ENCODE measurements at places on chromosomes 5 and 9.

DNA sequence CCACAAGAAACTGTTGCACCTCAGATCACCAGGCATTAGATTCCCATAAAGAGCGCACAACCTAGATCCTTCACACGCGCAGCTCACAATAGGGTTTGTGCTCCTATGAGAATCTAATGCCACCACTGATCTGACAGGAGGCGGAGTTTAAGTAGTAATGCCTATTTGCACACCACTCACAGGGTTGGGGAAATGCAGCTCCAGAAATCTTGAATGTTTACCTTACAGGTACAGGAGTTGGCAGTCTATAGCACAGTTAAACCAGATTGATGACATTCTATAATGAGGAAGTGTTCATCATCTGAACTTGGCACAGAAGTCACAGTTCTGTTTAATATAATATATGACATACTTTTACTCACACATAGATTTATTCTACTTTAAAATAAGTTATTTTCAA, 732.2 kb upstream of the ZNF608 start:
- no peak for DNase-seq

GRCh38 chr5:93209476-93209875, 371.5 kb downstream of the NR2F1-AS1 start:
- peak; percentile 97 for DNase-seq

DNA sequence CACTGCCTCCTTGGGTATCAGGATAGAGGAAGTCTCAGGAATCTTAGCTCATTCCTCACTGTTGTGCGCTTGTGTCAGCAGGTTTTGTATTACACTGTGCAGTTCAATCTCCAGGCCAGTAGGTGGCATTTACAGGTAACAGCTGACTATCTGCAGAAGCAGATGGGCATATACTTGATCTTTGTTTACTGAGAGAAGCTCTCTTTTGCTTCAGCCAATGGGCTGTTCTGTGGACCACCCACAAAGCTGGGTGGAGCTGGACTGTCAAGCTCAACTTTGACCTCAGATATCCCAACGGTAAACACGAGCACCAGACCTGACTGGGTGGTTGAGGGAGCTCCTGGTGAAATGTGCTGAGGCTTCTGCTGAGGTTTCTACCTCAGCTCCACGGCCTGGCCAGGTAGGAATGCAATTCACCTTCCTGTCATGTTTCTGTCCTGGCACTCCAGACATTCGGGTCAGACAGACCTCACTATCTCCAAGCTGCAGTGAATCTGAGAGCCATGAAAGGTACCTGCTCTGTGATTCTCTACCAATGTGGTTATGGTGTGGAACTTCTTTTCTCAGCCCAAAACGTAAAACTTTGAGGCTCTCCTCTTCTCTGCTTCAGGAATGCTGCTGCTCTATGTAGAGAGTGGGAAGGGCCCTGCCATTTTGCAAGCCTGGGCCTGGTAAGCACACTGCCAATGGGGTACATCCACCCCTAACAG, 167.9 kb upstream of the ACTBL2 start:
- DNase-seq, result no peak

DNA sequence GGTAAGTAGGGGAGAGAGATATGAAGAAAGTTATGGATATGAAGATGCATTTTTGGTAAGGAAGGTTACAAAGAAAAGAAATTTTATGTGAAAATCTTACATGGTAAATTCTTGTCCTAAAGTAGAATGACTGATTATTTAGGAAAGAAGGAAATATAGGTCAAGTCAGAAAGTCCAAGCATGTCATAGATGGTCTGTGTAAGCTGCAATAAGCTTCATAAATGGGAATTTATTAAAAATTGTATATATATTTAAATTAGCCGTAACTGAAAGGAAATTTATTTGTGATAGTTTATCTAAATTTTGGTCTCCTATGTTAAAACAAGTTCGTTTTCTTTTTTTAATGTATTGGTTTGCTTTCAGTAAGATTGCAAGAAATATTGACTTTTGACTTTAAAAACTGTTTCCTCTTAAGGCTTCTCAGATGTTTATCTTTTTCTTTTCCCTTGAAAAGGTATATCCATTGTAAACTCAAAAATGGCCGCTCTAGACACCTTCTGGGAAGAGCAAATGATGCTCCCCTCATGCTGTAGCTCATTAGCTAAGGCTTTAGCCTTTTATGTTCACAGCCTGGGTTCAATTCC, 46.8 kb upstream of the HAPLN1 start:
- no peak for DNase-seq

GRCh38 chr5:68049053-68049713, 166.4 kb upstream of the PIK3R1 start:
- DNase-seq, result no peak

GRCh38 chr9:110175275-110175968, 32.5 kb downstream of the C9orf152 start:
- no peak for DNase-seq

DNA sequence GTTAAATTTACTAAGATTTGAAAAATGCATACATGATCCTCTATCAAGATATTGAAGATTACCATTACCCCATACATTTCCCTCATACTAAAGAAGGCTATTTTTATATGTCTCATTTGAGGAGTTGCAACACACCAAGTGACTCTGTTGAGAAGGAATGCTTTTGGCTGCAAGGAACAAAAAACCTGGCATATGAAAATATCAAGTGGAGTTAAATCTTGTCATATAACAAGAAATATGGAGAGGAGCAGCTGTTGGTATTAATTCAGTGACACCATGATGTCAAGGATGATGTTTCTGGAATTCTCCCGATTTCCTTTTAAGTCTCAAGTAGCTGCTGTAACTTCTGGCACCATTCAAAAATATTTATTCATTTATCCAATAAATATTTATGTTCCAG, 193.8 kb downstream of the CSNK1G3 start:
- DNase-seq, result no peak

DNA sequence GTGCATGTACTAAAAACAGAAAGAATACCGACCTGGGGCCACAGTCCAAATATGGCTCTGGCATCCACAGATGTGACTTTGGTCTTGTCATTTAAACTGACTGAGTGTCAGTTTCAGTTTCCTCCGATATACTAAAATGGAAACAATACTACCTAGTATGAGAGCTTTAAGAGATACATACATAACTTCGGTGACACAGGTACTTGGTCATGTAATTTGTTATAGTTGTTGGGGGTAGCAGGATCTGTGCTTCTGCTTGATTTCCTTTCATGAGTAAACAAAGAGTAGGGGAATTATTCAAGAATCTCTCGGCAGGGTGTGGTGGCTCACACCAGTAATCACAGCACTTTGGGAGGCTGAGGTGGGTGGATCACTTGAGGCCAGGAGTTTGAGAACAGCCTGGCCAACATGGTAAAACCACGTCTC, 32.1 kb downstream of the MTMR12 start:
- DNase-seq, result no peak

GRCh38 chr9:98359569-98359968, 104.1 kb upstream of the TBC1D2 start:
- DNase-seq, result no peak

DNA sequence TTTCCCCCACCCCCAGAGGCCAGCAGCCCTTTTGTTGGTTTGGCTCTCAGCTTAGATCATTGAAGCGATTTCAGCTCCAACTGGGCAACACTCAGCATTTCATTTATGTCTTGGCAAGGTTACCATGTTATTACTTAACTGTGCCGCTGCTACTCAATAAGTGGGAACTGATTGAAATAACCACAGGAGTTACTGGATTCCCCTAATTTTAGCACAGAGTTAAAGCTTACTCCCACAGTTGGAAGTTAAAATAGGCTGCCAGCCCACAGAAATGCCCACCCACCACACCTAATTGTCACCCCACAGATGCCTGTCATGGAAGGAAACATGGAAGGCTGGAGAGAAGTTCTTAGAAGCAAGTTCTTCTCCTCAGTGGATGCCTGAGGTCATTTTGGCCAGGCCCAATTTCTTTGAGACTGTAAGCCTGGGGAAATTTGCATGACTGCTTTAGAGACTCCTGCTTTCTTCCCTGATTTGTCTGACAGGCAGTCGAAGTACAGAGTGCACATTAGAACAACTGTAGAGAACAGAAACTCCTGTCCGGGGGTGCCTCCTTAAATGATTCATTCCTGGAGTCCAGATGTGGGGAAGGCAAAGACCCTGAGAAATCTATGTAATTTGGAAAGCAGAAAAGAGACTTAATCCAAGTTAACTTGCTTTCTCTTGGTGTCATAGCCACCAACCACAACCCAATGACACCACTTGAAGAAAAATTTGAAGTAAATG, 370.0 kb downstream of the ZSWIM6 start:
- peak; percentile 40 for DNase-seq

GRCh38 chr5:1508659-1509290, 15.0 kb downstream of the LPCAT1 start:
- no peak for DNase-seq

GRCh38 chr9:136086213-136086881, 8.7 kb downstream of the NACC2 start:
- no peak for DNase-seq

DNA sequence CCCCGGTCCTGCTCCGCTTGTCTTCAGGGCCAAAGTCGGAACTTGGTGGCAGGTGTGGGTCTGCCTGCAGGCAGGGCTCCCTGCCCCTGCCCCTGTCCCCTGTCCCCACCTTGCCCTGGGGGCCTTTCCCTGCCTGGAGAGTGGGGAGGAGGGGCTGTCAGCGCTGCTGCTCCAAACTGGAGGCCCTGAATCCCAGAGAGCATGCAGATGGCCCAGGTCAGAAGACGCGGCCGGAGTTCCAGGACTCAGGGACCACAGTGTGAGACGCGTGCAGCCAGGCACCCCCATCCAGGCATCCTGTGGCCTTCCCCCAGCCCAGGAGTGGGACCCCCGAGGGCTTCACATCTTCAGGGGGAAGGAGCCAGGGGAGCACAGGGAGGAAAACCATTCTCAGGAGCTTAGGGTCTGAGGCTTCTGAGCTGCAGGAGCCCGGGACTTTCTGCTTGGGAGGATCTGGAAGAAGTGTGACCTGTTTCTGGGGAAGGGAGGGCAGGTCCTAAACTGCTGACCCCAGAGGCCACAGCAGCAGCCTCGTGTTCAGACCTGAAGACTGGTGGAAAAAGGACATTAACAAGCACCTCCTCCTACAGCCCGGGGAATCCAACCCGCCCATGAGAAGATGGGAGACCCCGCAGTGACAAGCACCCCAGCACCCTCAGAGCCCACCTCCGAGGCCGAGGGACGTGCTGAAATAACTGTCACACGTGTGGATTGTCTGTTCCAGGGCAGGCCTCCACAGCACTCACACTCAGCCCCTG, 38.0 kb downstream of the RASGEF1C start:
- no peak for DNase-seq

- DNase-seq, result no peak
Observed at GRCh38 chr9:34634551-34635248, 2.9 kb downstream of the SIGMAR1 start.

- DNase-seq, result no peak
Observed at GRCh38 chr9:95360866-95361265, 43.4 kb upstream of the FANCC start.

DNA sequence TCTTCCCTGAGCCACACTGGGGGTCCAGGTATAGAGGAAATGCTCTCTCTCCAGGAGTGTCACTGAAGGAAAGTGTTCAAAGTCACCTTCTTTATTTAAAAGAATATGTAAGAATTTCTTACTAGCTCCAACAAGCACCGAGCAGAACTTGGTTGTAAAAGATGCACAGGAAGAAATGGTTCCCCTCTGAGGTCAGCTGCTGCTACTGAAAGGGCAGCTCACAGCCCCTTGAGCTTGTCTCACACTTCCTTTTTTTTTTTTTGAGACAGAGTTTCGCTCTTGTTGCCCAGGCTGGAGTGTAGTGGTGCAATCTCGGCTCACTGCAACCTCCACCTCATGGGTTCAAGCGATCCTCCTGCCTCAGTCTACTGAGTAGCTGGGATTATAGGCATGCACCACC, 77.2 kb downstream of the PRRT1B start:
- DNase-seq, result no peak

GRCh38 chr9:7936163-7936562, 136.6 kb upstream of the DMAC1 start:
- DNase-seq, result peak; percentile 99

- DNase-seq, result no peak
Observed at GRCh38 chr9:122370869-122371755, at the start of gene PTGS1. PTGS1 (plus strand) TSS chr9:122371024; CDS start chr9:122371085, 61 bp downstream.

- DNase-seq, result no peak
Observed at GRCh38 chr5:164303646-164304215, 798.3 kb downstream of the MAT2B start.

DNA sequence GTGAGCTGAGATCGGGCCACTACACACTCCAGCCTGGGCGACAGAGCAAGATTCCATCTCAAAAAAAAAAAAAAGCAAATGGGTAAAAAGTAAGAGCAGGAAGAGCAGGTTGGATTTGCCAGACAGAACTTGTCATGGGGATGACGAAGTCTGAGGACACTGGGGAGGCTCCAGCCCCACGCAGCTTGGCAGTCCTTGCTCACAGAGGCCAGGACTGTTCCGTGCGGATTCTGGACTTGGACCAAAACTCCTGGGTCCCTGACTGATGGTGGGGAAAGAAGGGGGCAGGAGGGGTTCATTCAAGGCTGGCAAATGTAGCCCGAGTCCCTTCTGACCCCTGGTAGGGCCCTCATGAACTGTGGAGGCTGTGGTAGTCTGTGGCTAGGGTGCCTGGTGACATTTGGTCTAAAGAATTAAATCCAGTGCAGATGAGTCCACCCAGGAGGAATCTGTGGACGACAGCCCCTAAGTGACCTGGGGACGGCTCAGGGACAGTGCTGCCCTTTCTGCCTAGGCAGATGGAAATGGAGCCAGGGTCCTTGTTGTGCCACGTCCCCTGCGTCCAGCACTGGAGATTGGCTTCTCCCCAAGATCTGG, 3.1 kb downstream of the FGD3 start:
- no peak for DNase-seq

DNA sequence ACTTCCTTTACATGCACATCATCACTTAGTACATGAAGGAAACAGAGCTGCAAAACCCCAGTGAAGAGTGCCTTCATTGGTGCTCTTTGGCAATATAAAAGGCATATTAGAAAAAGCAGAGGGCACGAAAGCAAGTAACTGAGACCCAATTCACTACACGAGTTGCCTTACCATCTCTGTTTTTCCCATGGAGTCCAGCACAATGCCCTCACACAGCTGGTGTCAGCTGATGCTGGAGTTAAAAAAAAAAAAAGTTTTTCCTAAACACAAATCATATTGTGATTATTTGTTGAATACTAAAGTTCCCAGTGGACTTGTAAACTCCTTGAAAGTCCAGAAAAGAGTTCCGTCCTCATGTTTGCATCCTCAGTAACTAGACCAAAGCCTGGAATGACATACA, 25.6 kb downstream of the MARCHF3 start:
- DNase-seq, result no peak

All from G401 (cell line).